Stimulated activated CD4-positive, alpha-beta T cell treated with anti-CD3 and anti-CD28 coated beads, Interleukin-1b, Interleukin-23, amount 100 ng/mL, for 1 hour (primary cell): ENCODE measurements at places on chromosomes 12 and 14.
A peak's percentile ranks its signal among the peaks of the same experiment; 100 is the strongest.

DNA sequence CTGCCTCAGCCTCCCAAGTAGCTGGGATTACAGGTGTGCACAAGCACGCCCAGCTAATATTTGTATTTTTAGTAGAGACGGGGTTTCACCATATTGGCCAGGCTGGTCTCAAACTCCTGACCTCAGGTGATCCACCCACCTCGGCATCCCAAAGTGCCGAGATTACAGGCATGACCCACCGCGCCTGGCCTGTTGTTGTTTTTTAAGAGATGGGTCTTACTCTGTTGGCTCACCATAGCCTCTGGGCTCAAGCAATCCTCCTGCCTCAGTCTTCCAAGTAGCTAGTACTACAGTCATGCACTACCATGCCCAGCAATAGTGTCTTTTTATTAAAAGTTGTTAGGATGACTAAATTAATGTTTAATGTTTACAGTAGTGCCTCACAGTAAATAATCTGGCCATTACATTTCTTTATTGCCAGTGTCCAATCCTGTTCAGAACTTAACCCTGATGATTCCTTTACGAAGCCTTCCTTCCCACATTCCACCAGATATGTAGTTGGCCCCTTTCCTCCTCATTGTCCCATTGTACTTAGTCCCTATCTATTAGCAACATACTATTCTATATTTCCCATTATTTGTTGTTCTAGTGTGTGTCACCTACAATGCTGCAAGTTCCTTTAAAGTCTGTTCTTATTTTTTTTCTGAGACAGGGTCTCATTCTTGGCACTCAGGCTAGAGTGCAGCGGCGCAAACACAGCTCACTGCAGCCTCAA is 8.8 kb upstream of the SMARCC2 start:
- no peak for DNase-seq

- no peak for DNase-seq
Observed at GRCh38 chr14:75794615-75795038, 133.6 kb downstream of the TTLL5 start.

DNA sequence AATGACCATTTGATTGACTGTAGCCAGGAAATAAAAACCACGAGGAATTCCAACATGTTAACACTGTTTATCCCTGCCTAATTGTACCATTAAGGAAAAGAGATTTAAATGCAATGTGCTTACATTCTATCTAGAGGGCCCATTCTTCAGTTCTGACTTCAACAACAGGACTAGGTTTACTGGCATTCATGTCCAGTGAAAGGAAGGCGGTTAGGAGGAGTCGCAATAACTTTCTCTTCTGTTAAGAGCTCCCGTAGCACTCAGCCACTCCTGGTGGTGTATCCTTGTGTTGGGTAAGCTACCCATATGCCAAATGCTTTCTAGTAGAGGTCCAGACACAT is 154.7 kb downstream of the STXBP6 start:
- no peak for DNase-seq

DNA sequence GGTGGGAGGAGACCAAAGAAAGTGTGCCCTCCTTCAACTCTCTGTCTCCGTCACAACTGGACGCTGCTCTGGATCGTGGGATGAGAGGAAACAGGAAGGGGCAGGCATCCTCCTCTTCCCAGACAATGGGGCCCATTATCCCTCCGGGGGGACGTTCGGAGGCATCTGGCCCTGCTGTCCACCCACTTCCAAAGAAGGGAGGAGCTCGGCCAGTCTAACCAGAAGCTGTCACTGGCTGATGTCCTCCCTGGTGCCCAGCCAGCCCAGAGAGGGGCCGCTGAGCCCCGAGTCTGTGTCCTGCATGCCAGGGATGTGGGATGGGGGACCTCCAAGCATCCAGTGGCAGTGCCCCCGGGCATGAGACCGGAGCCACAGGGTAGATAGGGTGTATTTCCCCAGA is 39.8 kb upstream of the MEG3 start:
- no peak for DNase-seq

DNA sequence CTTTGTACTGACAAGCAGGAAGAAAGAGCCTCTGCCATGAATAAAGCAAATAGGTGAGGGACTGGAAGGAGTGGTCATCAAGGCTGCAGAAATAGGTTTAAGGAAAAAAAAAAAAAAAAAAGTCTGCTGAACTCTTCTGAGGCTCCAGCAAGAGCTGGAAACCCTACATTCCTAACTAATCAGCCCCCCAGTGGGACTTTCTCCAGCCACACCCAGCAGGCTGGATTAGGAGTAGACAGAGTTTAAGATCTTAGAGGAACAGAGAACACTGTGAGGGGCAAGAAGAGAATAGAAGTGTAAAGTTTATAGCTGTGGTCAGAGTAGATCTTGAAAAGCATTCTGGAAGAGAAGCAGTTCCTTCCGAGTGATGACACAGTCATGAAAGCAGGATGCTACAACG is 66.4 kb downstream of the ATXN2 start:
- DNase-seq = no peak

DNA sequence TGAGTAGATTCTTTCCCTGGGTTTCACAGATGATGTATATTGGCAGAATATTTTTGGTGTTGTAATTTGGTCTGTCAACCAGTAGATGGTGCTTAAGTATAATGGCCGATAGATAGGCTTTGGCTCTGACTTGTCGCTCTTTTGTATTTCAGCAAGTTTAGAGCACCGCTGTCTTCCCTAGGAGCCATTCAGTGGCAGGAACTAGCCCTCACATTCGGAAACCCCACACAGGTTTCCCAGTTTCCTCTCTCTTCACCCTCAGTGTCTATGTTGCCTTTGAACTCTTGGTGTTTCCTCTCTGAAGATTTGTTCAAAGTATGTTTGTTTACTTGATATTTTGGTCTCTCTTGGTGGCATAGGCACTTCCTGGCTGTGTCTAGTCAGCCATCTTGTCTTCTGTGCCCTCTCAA is 102.2 kb downstream of the GPHN start:
- DNase-seq = no peak

DNA sequence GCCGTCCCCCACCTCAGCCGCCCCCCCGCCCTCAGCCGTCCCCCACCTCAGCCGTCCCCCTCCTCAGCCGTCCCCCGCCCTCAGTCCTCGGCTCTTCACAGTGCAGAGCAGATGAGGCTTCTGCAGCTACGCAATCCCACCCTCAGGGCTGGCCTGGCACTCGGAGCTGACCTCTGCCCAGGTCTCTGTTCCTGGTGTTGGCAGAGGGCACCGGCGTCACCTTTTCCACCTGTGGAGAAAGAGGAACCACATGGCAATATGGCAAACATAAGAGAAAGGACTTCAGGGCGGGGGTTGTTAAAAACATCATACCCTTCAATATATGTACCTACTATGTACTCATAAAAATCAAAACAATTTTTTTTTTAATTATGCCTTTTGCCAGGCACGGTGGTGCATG is 45.8 kb downstream of the MLXIP start:
- no peak for DNase-seq

GRCh38 chr12:119829439-119829838 is 47.7 kb downstream of the CIT start:
- no peak for DNase-seq

- no peak for DNase-seq
Observed at GRCh38 chr12:84502180-84502860, 410.3 kb downstream of the SLC6A15 start.

DNA sequence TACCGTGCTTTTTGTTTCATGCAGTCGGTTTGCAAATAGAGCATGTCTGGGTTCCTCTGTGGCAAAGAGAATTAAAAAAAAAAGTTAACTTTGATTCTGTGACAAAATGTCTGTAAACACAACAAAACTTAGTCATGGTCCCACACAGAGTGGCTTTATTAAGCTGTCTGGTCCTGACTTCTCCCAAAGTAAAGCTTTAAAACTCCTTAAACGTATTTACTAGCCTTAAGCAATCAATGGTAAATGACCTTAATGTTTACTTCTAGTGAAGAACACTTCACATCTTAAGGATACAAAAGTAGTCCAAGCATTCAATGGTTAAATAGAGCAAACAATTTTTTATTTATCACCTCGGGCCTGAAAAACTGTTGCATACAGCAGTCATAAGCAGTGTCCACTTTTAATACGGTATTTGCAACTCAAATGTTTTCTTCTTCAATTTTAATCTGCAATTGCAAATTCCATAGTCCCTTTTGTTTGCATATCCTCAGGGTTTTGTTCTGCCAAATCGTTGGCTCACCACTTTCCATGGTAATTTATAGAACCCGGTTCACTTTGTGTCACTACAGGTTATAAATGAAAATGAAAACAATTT is 453.0 kb upstream of the MIS18BP1 start:
- DNase-seq = no peak

GRCh38 chr14:20998674-20999366 is at the start of gene SLC39A2:
TSS of gene SLC39A2 (plus strand) at chr14:20999293. CDS start at chr14:20999447, 154 bp downstream.
- DNase-seq = no peak

- no peak for DNase-seq
Observed at GRCh38 chr12:92802906-92803305, 100.1 kb downstream of the PLEKHG7 start.

GRCh38 chr12:27772328-27773049 is 7.5 kb upstream of the KLHL42 start:
- DNase-seq = no peak

GRCh38 chr12:66107451-66107915 is 23.1 kb downstream of the LLPH start:
- DNase-seq = peak; percentile 9

GRCh38 chr12:53232646-53233461 is 845 bp upstream of the RARG start:
- DNase-seq = no peak

- no peak for DNase-seq
Observed at GRCh38 chr12:51181558-51181957, 8.6 kb upstream of the TFCP2 start.

DNA sequence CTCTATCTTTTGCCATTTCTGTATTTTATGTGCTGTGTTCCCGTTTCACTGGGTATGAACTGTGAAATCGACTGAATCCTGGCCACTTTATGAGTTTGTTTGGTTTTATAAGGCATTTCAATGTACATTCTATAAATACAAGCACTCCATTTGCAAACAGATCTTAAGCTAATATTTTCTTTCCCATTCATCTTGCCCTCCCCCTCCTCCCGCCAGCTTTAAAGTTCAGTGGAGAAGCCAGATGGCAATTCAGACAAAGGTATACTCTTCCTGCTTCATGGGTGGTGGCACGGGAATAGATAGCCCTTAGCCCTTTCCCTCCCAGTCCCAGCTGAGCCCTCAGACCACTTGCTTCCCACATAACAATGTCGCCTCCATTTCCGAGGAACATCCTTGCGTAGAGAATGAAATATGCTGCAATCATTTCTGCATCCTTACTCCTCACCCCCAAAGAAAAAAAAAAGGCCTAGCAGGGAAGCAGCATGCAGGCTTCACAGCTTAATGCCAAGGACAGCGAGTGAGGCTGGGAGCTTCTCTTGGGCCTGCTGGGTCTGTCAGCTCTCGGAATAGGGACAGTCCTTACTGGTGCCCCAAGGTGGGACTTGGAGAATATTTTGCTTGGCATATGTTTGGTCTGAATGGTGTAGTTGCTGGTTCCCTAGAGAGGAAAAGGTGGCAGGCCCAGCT is 52.8 kb upstream of the SRSF5 start:
- DNase-seq = no peak

- DNase-seq = no peak
Observed at GRCh38 chr12:95118788-95119179, 45.4 kb upstream of the NR2C1 start.

DNA sequence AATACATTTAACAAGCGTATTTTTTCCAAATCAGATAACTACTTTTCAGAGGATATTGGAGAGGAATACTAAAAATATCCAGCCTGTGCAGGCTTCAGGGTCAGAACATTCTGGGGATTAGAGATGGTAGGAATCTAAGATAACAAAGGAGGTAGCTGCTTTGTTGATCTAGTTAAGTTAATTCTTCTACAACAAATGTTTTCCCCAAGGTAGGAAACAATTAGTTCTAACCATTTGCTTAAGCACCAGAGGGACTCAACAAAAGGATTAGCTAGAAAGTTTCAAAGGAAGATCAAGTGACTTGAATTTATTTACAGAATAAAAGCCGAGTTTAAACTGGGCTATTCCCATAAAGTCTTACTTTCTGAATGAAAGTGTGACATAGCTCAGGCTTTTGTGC is 524.2 kb downstream of the TMTC2 start:
- DNase-seq = no peak

DNA sequence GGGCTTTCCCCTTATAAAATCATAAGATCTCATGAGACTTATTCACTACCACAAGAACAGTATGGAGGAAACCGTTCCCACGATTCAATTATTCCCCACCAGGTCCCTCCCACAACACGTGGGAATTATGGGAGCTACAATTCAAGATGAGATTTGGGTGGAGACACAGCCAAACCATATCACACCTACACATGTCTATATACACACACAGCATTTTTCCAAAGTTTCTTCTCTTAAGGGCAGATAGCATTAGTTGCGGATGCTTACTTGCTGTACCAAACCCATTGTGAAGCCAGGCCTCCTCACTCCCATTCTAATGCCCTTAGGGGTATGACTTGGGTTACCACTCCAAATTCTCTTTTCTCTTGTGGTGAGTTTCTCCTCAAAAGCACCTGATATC is 104.1 kb upstream of the RAP1B start:
- no peak for DNase-seq

GRCh38 chr12:119262388-119262787 is 72.1 kb upstream of the CCDC60 start:
- DNase-seq = no peak

DNA sequence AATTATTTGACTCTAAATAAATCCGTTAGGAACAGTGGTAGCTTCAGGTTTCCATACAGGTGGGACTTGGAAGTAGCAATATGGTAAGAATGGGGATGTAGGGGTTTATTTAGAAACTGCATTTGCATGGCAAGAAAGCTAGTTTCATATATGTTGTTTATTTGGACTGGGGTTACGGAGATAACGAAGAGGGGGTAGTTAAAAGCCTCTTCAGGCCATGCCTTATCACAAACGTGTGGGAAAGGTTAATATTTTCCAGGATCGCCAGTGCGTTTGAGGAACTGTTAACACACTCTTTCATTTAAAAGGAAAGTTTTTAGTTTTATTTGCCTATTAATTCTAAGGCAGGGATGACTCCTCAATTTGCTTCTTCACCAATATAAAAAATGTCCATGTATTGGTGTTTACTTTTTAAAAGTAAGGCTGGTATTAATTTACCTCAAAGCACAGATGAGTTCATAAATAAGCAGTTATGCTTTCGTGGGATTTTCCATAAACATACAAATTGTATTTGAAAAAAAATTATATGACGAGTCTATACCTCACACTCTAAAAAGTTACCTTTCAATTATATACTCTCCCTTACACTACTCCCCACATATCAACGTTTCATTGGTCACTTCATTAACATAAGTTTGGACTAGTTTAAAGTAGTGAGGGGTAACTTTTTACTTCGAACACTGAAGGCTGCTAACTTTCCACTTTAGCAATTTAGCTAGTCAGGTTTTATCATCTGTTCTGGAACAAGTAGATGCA is 814 bp downstream of the RAB2B start:
- no peak for DNase-seq
